ENCODE measurements at places on chromosomes 3 and 15.

GRCh38 chr3:37955918-37956707 is 34.5 kb upstream of the VILL start:
- DNase-seq, result no peak

DNA sequence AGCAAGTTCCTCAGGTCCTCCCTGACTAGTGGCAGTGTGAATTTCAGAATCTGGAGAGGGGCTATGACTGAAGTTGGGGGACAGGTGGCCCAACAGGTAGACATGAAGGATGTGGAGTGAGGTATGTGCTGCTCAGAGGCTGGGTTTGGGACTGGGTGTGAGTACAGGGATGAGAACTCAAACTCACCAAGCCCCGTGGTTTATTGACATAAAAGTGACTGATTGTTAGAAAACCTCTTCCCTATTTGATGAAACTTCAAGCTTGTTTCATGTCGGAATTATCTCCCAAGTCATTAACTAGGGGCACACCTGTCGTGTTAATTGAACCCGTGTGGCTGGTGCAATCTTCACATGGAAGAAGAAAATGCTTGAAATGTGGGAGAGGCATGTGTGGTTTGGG is 27.1 kb downstream of the FGD5 start:
- DNase-seq, result no peak

DNA sequence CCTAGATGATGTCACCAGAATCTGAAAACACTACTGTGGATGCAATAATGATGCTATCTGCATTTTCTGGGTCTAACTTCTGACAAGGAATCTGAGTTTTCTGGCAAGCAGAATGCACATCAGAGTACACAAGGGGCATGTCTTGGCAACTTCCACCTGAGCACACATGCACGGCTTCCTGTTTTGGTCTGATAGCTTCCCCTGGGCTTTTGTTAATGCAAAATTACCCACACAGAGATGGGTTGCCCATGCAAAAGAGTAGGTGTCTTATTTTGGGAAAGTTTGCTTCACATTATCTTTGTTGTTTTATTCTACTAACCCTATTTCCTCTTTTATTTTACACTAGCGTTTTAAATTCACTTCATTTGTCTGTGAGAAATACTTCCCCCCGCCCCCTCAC is 74.2 kb upstream of the SATB1 start:
- DNase-seq, result no peak

GRCh38 chr3:99933971-99934750 is 116.5 kb downstream of the CMSS1 start:
- no peak for DNase-seq

DNA sequence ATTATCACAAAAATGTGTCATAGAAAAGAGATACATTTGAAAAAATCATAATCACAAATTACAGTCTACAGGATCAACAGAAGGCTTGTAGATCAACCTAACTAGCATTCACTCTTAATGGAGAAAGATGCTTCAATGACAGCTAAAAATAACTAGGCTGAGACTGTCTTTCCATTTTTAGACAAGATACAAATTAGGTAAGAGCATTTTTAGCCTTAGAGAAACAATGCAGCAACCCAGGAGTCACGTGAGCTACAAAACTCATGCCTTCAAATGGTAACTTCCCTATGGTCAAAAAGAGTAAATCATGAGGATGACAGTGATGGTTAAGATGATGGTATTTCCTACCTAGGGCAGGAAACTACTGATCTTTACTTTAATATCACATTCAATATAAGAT is 415.4 kb downstream of the MAGI1 start:
- no peak for DNase-seq

- no peak for DNase-seq
Observed at GRCh38 chr15:86620641-86621349, 541.1 kb downstream of the AGBL1 start.

DNA sequence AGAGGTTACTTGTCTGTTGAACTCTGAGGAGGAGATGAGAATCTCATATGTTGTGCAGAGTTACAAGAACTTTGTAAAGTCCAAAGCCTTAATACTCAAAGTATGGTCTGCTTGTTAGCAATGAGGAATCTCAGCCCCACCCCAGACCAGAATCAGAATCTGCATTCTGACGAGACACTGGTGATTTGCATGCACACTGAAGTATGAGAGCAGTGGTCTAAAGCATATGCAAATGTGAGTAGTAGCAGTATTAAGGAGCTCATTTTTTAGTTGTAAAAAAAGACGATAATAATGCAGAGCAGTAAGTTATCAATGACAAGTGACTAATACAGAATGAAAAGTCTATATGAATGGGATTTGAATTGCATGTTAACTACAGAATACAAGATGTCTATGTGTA is 327.7 kb downstream of the RYR3 start:
- no peak for DNase-seq

DNA sequence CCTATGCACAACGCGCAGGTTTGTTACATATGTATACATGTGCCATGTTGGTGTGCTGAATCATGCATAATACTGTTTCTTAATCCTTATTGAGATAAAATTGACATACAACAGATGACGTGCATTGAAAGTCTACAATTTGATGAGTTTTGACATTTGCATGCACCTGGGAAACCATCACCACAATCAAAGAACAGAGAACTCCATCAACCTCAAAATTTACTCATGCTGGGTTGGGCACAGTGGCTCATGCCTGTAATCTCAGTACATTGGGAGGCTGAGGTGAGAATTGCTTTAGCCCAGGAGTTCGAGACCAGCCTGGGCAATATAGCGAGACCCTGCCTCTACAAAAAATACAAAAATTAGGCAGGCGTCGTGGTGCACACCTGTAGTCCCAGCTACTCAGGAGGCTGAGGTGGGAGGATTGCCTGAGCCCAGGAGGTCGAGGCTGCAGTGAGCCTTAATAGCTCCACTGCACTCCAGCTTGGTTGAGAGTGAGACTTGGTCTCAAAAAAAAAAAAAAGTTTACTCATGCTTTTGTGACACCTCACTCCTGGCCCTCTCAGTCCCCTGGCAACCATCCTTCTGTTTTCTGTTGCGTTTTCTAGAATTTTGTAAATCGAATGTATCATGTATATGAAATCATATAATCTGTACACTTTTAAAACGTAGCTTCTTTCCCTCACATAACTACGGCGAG is 56.6 kb downstream of the BHLHE40 start:
- no peak for DNase-seq

DNA sequence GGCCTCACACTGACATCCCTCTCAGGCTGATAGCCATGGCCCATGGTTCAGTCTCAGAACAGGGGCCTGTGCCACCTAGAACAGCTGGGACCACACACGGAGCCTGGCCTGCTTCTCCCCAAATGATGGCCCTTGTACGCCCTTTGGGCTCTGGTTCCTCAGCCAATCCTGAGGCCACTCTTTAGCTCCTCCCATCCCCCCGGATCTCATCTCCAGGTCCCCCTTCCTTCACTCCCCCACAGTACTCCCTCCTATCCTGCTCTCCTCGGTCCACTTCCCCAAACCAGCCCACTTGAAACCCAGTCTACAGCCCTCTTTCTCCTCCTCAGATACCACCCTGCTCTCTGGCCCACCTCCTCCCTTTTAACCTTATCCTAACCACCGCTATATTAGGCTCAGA is 17.8 kb upstream of the ZFYVE19 start:
- no peak for DNase-seq

DNA sequence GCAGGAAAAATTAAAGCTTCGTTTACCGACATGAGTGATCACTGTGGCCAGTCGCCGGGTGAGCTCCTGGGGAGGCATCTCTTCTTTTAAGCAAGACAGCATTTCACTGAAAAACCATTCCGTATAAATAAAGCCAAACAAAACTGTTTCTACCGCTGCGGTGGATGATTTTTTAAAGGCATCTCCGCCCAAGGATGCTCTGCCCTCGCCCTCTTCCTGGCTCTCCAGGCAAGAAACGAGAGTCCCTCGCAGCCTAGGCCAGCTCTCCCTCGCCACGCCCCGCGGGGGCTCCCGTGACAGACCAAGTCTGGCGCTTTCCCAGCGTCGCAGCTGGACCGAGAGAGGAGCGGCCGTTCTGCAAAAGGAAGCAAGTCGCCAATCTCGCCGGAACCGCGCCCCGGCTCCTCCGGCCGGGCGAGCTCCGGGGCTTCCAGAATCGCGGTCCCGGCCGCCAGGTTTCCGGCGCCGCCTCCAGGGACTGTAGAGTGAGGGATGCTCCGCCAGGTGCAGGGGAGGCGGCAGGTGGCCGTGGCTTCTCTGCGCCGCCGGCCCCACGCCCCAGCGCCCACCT is 458 bp downstream of the MCF2L2 start:
- peak; percentile 82 for DNase-seq

- no peak for DNase-seq
Observed at GRCh38 chr3:47339951-47340350, 40.9 kb upstream of the PTPN23 start.

- DNase-seq, result no peak
Observed at GRCh38 chr3:35012214-35012613, 627.1 kb upstream of the ARPP21 start.

- DNase-seq, result peak; percentile 61
Observed at GRCh38 chr3:68256635-68257223, 602.3 kb upstream of the SUCLG2 start.

DNA sequence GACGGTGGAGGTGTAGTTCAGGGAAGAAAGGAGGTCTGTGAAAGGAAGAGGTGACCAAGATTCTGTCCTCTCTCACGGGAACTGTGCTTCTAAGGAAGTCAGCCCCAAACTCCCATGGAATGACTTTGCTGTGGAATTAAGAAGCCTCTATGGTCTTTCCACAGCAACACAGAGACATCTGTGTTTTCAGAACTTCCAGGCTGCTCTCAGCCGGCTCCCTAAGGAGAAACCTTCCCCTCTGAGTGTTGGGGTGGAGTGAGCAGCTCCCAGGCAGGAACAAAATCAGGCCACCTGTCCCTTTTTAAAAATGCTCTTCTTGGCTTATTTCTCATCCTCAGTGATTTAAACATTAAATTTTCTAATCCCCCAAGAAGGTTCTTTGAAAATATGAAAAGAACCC is 53.3 kb upstream of the SNRK start:
- no peak for DNase-seq

- no peak for DNase-seq
Observed at GRCh38 chr15:62894322-62895085, 148.0 kb upstream of the TPM1 start.

- DNase-seq, result no peak
Observed at GRCh38 chr15:67674983-67675382, 132.5 kb downstream of the MAP2K5 start.

DNA sequence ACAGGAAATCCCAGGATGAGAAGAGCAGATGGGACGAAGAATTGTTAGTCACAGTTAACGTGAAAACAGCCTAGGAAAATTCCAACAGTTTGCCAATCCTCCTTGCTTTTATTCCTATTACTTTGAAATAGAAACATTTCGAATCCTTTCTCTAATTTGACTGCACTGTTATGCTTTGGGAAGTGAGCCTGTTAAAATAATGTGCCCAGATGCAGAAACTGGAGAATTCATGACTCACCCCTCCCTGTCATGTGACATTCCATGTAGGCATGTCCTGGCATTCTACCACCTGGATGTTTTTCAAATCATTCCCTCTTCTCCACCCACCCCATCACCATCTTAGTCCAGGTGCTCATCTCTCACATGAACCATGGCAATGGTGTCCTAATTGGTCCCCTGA is 107.3 kb downstream of the MINAR1 start:
- no peak for DNase-seq

- DNase-seq, result no peak
Observed at GRCh38 chr3:156787926-156788663, 38.1 kb upstream of the LEKR1 start.

GRCh38 chr3:121619691-121620090 is 26.5 kb downstream of the FBXO40 start:
- no peak for DNase-seq

DNA sequence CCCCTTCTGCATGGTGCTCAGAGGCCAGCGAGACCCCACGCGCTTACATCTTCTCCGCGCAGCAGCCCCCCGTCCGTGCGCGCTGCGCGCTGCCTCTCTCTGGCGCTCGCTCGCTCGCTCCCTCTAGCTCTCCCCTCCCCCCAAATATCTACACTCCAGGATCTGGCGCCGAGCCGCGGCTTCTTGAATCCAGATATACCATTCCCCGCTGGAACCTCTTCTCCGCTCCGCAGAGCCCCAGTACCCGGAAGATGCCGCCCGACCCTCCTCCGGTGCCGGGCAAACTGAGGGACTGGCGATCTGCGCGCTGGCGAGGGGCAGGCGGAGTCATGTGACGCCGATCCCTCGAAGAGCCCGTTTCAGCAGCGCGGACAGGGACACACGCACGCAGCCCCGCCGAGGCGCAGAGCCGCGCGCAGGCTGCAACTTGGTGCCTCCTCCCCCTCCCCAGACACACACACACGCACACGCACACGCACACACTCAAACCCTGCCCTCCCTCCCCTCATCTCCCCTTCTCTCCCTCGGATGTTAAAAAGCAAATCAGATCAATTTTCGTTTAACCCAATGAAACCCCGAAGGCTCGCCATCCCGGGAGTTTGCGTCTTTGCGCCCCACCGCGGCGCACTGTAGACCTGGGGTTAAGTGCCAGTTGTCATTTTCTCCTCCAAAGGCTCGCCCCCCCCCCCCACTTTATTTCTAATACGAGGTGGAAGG is at the start of gene RASGRF1:
Gene RASGRF1 (minus strand): TSS at position 294 of the 717 bp plus-strand sequence. CDS start 282 bp downstream, at position 12.
- peak; percentile 62 for DNase-seq

DNA sequence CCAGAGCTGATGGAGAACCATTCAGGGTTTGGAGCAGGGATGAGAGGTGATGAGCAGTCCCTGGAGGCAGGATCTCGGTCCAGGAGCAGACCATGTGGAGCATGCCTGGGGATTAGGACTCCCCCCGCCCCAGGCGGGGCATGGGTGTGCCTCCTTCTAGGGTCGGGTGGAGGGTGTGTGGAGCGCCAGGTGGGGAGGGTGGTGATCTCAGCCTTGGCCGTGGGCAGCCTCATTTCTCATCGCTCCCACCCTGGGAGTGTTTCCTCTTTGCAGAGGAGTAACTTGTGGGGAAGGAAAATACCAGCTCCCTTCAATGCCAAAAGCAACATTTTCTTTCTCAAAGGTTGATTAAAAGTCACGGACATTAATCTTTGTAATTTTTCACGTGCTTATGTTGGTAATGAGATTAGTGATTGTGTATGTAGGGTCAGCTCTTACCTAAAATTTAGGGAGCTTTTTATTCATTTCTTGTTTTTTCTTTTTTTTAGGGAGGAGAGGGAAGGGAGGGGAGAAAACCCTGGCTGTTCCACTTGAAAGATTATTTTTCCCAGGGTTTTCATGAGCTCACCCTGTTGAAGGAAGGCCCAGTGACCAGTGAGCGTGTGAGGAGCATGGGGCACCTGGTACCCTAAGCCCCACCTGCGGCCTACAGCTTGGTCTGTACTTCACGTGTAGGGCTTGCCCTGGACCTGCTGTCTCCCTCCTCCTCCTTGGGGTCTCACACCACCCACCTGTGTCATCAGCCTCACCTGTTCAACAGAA is 11.0 kb downstream of the FBLN2 start:
- no peak for DNase-seq

All from posterior cingulate gyrus (tissue), 11 donors.